ENCODE measurements at places on chromosomes 16 and 17. TPM values are rescaled to one million over a fixed set of nuclear protein-coding genes. Genes with fewer than 3 reads are reported as not detected.

Gene LGALS9C
- total RNA-seq = 4.0 TPM

Gene ASB16
- total RNA-seq = not detected

Gene B3GNT9
- total RNA-seq = 8.0 TPM

Gene ACAP1
- 4.1 TPM for total RNA-seq

Gene CA5A
- not detected for total RNA-seq

DNA sequence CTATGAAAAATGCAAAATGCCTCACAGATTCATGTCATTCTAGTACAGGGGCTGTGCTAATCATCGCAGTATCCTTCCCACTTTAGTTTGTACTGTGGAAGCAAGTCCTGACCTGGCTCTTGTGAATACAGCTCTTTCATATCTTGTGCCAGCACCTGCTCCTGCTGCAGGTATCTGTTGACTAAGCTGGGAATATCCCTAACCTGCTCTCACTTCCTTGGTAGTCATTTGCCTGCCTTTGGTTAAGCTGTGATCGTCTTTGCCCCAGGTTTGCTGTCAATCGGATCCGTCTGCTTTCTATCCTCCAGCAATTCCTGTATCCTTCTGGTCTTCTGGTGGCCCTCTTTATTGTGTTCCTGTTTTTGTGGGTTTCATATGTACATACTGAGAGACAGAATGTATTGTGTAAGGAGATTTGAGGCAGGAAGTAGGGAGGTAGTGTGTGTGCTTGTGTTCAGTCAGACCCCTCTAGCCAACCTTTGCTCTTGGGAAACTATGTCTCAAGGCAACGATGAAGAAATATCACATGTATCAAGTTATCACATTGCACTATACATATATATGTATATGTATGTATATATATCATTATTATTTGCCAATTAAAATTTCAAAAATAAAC is 7.7 kb upstream of the GINS3 start:
- peak; percentile 41 for DNase-seq
- peak overlapping the region; percentile 49 for H3K27ac ChIP-seq
- no peaks in the 10 kb centered on the region for H3K36me3 ChIP-seq
- H3K27me3 ChIP-seq = peaks cover 20% of the 10 kb centered on the region
- peak overlapping the region; percentile 6 for H3K4me3 ChIP-seq
- peaks cover 17% of the 10 kb centered on the region for H3K4me1 ChIP-seq

- no peak overlapping the region for H3K27ac ChIP-seq
- H3K4me1 ChIP-seq = no peaks in the 10 kb centered on the region
- H3K4me3 ChIP-seq = no peak overlapping the region
- DNase-seq = no peak
- peaks cover 17% of the 10 kb centered on the region for H3K36me3 ChIP-seq
These were observed 47.4 kb downstream of the CEP95 start for GRCh38 chr17:64554028-64554637.

DNA sequence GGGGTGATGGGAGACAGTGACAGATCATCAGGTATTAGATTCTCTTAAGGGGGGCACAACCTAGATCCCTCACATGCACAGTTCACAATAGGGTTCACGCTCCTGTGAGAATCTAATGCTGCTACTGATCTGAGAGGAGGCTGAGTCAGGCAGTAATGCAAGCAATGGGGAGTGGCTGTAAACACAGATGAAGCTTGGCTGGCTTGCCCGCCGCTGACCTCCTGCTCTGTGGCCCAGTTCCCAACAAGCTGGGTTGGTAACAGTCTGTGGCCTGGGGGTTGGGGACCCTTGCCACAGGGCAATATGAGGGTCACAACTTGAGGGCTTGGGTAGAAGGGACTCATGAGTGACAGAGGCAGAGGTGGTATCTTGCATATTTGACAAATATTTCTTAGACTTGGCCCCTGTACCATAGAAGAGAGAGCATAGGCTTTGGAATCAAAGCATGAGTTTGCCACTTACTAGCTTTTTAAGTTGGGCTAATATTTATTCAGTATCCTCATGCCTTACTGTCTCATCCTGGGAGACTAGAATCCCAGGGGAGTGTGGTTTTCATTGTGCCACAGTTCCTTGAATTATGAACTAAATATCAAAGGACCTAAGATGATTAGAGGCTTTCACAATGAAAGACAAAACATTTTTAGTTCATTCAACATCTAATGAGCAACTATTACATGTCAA is 133.4 kb downstream of the SPACA3 start:
- no peak for DNase-seq
- H3K27ac ChIP-seq = no peak overlapping the region
- H3K27me3 ChIP-seq = peaks cover 92% of the 10 kb centered on the region
- H3K4me3 ChIP-seq = no peak overlapping the region

GRCh38 chr16:82182266-82183003 is 12.4 kb upstream of the MPHOSPH6 start:
- no peaks in the 10 kb centered on the region for H3K36me3 ChIP-seq
- H3K4me3 ChIP-seq = no peak overlapping the region

Measured in Calu3 (cell line).